LHCN-M2 (cell line): ENCODE measurements at places on chromosomes 12 and 14. TPM values are rescaled to one million over a fixed set of nuclear protein-coding genes. Genes with fewer than 3 reads are reported as not detected.
A peak's percentile ranks its signal among the peaks of the same experiment; 100 is the strongest.

The KRT73 gene
- total RNA-seq: not detected in 2 replicates

DNA sequence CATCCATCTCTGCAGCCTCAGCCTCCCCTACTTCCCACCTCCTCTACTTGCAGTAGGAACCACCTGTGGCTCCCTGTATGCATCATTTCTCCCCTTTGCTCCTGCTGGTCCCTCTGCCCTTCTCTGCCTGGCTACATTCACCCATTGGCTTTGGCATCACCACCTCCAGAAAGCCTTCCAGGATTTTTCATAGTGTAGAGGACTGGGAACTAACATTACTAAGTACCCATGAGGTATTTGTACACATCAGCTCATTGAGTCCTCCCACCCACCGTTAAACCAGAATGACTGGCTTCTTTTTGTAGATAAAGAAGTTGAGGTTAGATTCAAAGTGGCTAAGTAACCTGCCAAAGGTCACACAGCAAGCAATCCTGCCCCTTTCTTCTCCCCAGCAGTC is 17.1 kb downstream of the SYNE3 start:
- no peak for DNase-seq

DNA sequence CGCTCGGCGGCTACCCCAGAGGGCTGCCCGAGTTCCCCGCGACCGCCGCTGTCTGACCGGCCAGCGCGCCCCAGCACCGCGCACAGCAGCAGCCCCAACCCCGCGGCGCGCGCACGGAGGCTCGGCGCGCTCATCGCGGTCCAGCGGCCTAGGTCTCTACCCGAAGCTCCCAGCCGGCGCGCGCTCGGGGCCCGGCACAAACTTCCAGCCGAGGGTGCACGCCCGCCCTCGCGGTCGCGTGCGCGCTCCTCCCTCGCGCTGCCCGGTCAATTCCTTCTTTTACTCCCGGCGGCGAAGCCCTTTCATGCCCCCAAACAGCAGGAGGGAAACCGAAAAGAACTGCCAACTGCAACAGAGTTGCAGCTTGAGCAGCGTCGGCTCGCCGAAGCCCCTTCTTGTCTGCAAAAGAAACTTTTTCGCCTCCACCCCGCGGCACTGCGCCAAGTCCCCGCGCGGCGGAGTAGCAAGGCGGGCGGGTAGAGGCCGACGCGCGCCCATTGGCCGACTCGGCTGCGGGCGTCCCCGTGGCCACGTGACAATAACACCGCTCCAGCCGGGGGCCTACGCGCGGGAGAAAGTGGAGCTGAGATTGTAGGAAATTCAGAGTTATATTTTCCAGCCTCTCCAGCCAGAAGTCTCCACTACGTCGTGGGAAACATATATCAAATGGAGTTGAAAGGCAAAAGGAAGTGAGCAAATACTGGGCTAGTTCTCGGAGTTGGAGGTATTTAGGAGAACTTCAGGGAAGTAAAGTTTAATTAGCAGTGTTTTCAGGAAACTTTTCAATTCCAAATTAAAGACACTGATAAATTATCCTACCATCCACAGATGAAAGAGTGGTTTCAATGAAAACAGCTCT is at the start of gene LRIG3:
Gene LRIG3 (minus strand): TSS at position 403 of the 859 bp plus-strand sequence. CDS start 269 bp downstream, at position 134.
- DNase-seq: peak; percentile 88

The KIF26A gene
- total RNA-seq: under 0.01 TPM in 1 of 2 replicates, not detected in the other

The RHOJ gene
- total RNA-seq: not detected in 2 replicates

DNA sequence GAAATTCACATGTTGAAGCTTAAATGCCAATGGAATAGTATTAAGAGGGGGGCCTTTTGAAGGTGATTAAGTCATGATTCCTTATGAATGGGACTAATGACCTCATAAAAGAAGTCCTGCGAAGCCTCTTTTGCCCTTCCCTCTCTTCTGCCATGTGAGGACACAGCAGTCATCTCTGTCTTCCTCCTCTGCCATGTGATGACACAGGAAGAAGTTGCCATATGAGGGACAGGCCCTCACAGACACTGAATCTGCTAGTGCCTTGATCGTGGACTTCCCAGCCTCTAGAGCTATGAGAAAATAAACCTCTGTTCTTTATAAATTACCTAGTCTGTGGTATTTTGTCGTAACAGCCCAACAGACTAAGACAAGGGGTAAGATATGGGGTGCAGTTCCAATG is 100.7 kb downstream of the VCPKMT start:
- no peak for DNase-seq

The SLCO1B3 gene
- total RNA-seq: not detected in 2 replicates

The ART4 gene
- total RNA-seq: not detected in 2 replicates

- DNase-seq: no peak
These were observed 6.7 kb upstream of the BATF start for GRCh38 chr14:75515629-75515996.

GRCh38 chr14:38549564-38549963 is 293.7 kb upstream of the CLEC14A start:
- no peak for DNase-seq

DNA sequence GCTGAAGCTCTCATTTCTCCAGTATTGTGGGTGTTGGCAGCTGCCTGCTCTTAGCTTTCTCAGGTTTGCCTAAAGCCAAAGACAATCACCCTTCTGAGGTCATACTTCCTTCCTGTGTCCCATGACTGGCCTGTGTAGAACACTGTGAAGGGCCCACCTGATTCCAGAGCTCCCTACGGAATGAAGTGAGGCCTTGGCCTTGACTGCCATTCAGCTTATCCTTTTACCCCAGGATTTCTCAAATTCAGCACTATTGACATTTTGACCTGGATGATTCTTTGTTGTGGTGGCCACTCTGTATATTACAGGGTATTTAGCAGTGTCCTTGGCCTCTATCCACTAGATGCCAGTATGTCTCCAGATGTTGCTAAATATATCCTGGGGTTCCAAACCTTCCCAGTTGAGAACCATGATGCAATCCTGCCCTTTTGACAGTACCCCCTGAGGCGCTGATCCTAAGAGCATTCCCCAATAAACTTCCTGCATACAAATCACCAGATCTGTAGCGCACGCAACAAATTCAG is 112.3 kb upstream of the KRR1 start:
- peak; percentile 89 for DNase-seq

DNA sequence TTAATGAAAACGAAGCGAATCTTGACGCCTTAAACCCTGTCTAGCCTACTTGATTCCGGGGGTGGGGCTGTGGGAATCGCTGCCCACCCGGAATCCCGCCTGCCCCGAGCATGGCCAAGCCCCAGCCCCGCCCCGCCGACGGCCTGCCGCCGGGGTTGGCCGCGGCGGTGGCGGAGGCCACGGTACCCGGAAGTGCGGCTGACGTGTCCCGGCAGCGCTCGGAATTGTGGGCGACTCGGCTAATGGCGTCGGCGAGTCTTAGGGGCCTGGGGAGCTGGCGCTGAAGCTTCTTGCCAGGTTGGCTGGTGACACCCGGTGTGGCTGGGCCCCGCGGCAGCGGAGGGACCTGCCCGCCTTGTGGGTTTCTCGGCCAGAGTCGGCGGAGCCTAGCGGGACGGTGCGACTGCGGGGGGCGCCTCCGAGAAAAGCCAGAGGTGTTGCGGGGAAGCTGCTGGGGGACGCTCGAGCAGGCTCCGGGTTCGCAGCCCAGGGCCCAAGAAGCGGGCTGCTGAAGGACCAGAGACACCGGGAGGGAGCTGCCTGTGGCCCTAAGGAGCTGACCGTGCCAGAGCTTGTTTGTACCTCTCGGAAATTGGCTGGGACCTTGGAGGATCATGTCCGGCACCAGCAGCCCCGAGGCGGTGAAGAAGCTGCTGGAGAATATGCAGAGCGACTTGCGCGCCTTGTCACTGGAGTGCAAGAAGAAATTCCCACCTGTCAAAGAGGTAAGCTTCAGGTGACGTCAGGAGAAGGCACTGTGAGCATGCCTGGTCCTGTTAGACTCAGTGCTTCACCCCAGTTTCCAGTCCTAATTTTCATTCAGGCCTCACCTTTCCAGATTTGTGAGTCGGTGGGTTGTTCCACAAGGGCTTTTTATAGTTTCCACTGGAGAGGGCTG is at the start of gene MON2:
Gene MON2 (plus strand): TSS at position 233 of the 898 bp plus-strand sequence. CDS start 382 bp downstream, at position 615.
- peak; percentile 78 for DNase-seq

The SLC7A7 gene
- total RNA-seq: 4.2 and 4.6 TPM in 2 replicates

The DIP2B gene
- total RNA-seq: 15.1 and 19.0 TPM in 2 replicates

DNA sequence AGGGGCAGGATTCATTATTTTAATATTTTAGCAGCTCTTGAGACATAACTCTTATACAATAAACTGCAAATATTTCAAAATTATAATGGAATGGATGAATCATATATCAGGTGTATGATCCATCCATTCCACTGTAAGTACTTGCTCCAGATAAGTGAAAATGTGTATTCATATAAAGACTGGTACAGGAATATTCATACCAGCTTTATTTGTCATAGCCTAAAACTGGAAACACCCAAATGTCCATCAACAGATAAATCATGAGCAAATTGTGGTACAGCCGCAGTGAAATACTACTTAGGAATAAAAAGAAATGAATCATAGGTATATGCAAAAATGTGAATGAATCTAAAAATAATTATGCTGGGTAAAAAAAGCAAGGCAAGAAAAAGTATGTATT is 263.6 kb upstream of the SYT10 start:
- peak; percentile 42 for DNase-seq

- no peak for DNase-seq
These were observed 594 bp upstream of the CLEC14A start for GRCh38 chr14:38256533-38256840.

- DNase-seq: no peak
These were observed 237.9 kb downstream of the DACT1 start for GRCh38 chr14:58875613-58876012.

The COX8C gene
- not detected in 2 replicates for total RNA-seq

DNA sequence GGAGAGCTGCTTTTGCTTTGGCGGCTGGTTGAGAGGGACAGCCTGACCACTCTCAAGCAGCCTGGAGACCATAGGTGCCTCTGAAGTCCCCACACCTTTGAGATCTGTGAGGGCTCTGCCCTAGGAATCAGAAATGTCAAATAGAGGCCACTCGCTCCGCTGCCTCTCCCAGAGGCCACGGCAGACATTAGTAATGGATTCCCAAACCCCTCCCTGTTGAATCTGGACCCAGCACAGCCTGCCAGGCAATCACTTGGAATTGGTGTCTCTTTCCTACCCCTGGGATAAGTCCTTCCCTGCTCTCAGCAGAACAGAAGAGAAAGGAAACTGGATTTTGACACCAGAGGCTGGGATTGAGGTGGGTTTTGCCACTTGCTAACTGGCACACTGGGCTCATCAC is 25.0 kb downstream of the MMAB start:
- DNase-seq: no peak

- DNase-seq: peak; percentile 90
These were observed 42.3 kb upstream of the EVL start for GRCh38 chr14:100022772-100023451.

GRCh38 chr14:81837304-81837703 is 303.7 kb upstream of the SEL1L start:
- DNase-seq: no peak

DNA sequence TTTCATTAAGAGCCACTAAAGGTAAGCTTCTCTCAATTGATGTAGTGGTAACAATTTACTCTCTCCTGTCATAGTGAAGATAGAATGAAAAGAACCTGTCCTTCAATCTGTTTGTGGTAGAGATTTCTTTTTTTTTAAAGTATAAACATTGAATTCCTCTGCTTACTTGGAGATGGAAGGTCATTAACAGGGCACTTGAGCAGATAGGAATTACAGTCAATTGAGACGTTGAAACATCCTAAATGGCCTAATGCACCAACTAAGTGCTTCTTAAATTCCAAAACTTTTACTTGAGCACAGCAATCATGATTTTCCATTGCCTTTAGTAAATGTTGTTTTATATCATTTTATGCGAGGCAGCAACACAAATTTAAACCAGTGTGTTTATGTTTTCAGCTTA is 241.4 kb downstream of the FOXG1 start:
- DNase-seq: no peak

- DNase-seq: no peak
These were observed 11.0 kb downstream of the OTX2 start for GRCh38 chr14:56799343-56799645.

DNA sequence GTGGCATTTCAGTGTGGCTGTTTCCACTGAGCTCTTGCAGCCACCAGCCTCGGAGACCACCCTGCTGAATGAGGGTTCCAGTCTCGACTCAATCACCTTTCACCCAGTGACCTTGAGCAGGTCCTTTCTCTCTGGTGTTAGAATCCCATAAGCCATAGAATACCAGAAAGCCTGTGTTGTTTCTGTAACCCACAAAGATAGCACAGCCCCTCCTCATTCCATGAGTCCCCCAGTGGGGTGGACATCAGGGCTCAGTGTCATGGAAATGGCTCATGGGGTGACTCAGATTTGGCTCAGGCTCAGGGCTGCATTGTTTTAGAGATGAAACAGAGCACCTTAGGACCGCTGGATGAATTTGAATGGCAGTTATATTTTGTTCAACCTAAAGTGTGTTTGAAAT is 171.5 kb downstream of the PTPN11 start:
- DNase-seq: no peak

The PLA2G1B gene
- not detected in 2 replicates for total RNA-seq

GRCh38 chr12:78555802-78556201 is 308.8 kb upstream of the SYT1 start:
- DNase-seq: no peak

The TAS2R13 gene
- 0.06 and 0.63 TPM in 2 replicates for total RNA-seq

- no peak for DNase-seq
These were observed 10.5 kb upstream of the BCL11B start for GRCh38 chr14:99282261-99283050.

DNA sequence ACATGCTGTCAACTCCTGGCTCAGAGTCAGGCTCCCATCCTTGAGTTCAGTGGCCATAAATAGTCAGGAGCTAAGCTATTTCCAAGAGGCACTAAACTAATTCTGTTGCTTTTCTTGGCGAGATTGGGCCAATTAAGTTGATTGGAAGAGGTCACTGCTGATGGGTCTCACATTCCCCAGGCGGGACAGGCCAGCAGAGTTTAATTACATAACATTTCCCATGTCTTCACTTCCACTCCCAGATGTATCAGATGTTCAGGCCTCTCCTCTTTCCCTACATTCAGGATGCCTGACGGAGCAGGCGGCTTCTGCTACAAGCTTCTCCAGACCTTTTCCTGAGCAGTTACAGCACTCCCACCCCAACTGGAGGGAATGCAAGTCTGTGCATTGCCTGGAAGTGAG is 5.3 kb downstream of the NTF3 start:
- no peak for DNase-seq

The GUCY2C gene
- total RNA-seq: not detected in 2 replicates

The SDR9C7 gene
- not detected in 2 replicates for total RNA-seq
